Memory B cell (primary cell): ENCODE measurements at places on chromosomes 7 and 10.

GRCh38 chr7:22718200-22718711 lies 8.7 kb upstream of the IL6 start:
- H3K27me3 ChIP-seq: no peaks in the 10 kb centered on the region
- peaks cover 20% of the 10 kb centered on the region for H3K4me1 ChIP-seq
- H3K4me3 ChIP-seq: no peak overlapping the region

DNA sequence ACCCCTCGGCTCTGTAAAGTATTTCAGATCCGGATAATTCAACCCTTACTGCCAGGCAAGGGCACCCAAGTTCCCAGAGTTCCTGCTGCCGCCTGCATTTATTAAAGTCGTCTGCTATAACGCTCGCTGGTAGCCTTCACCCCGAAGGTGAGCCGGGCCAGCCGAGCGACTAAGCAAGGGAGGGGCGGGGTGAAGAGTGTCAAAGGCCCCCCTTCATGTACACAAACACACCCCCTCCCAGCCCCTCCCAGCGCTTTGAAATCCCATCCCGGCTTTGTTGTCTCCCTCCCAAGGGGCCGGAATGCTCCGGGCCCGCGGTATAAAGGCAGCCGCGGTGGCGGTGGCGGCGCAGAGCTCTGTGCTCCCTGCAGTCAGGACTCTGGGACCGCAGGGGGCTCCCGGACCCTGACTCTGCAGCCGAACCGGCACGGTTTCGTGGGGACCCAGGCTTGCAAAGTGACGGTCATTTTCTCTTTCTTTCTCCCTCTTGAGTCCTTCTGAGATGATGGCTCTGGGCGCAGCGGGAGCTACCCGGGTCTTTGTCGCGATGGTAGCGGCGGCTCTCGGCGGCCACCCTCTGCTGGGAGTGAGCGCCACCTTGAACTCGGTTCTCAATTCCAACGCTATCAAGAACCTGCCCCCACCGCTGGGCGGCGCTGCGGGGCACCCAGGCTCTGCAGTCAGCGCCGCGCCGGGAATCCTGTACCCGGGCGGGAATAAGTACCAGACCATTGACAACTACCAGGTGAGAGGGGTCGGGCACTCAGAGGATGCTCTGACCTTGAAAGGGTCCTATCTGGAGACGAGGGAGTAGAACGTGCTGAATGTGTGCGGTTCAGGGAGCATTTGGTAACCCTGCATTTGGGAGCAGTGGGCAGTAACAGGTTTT lies at the start of gene DKK1:
Gene DKK1 (plus strand): TSS at position 349 of the 889 bp plus-strand sequence. CDS start 154 bp downstream, at position 503.
- H3K4me3 ChIP-seq: peak within 1 kb of the TSS; percentile 84
- no peaks in the 10 kb centered on the region for H3K36me3 ChIP-seq
- peaks cover 11% of the 10 kb centered on the region for H3K4me1 ChIP-seq
- peaks cover 11% of the 10 kb centered on the region for H3K27me3 ChIP-seq
- DNase-seq: peak; percentile 20

GRCh38 chr10:132436861-132437410 lies 39.9 kb downstream of the PWWP2B start:
- peaks cover 12% of the 10 kb centered on the region for H3K4me1 ChIP-seq
- H3K27me3 ChIP-seq: no peaks in the 10 kb centered on the region
- no peak overlapping the region for H3K27ac ChIP-seq
- H3K36me3 ChIP-seq: no peaks in the 10 kb centered on the region

DNA sequence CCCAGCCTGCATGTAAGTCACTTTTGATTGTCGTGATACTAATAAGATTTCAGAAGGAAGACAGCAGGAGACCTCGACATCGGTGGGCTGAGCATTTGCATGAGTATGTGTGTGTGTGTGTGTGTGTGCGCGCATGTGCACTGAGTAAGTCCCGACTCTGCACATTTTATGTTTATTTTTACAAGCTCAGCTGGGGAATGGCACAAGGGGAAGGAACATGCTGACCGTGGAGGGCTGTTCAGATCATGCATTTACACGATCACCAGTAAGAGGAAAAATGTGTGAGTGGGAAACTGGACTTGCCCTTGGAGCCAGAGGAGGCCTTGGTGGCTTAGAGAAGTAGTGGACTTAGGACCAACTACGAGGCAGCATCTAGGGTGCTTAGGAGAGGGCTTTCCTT lies 41.3 kb downstream of the IL2RA start:
- H3K27me3 ChIP-seq: no peaks in the 10 kb centered on the region
- H3K27ac ChIP-seq: no peak overlapping the region
- no peak for DNase-seq
- H3K4me1 ChIP-seq: peaks cover 11% of the 10 kb centered on the region
- H3K36me3 ChIP-seq: peaks cover 37% of the 10 kb centered on the region

DNA sequence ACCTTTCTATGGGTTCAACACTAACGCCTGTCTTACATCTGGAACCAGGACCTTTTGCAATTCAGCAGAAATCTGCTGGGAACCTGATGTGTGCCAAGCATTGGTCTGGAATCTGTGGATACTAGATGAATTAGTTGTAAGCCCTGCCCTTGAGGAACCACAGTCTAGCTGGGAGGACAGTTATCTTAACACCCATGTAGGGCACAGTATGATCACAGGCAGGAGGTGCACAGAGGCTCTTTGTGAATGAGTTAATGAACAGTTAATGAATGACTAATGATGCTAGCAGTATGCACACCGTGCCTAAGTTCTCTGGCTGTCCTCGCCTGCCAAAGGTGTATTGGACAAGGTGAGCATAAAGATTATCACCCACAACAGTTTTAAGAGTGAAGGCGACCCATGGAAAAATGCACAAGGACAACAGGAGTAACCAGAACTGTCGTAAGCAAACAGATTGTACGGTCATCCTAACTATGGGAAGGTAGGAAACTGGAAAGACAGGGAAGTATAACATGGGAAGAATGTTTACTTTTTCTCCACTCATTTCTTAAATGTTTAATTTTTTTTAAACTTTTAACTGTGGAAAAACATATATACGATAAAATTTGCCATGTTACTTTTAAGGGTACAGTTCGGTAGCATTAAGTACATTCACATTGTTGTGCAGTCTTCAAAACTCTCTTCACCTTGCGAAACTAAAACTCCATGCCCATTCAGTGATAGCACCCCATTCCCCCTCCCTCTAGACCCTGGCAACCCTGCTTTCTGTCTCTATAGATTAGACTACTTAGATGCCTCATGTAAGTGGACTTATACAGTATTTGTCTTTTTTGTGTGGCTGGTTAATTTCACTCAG lies 139.9 kb downstream of the CXCL12 start:
- H3K4me1 ChIP-seq: no peaks in the 10 kb centered on the region
- no peak overlapping the region for H3K27ac ChIP-seq
- H3K36me3 ChIP-seq: no peaks in the 10 kb centered on the region
- no peak overlapping the region for H3K4me3 ChIP-seq

GRCh38 chr7:44533301-44534055 lies 7.7 kb downstream of the NPC1L1 start:
- no peak overlapping the region for H3K27ac ChIP-seq
- no peak overlapping the region for H3K4me3 ChIP-seq
- no peak for DNase-seq
- no peaks in the 10 kb centered on the region for H3K36me3 ChIP-seq
- H3K27me3 ChIP-seq: peaks cover 2% of the 10 kb centered on the region

DNA sequence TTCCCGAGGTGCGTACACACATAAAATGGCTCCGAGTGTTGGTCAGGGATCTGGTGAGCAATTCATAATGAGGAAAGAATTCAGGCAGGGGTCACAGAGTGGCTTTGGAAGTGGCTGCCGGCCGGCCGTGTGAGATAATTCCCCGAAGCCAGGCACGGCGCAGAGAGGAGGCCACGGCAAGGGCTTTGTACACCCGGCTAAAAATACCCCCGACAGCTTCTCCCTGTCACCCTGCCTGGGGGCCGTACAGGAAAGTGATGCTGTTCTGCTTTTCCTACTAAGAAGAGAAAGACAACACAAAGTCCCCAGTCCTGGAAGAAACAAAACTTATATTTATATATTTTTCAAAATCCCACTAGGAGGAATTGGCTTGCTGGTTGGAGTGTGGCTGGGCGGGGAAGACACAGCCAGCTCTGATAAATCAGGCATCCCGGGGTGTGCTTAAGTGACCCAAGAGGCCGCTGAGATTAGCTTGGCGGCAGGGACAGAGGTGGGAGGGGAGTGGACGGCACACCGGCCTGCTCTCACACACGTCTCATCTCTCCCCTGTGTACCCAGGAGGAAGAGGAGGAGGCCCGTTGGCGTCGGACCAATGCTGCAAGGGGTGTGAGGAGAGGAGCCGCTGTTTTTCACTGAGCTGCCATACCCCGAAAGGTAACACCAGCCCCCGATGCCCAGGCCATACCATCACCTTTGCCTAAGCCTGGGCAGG lies 70.5 kb downstream of the ZMIZ1 start:
- no peaks in the 10 kb centered on the region for H3K36me3 ChIP-seq
- peaks cover 6% of the 10 kb centered on the region for H3K4me1 ChIP-seq
- H3K27me3 ChIP-seq: peaks cover 16% of the 10 kb centered on the region

GRCh38 chr7:1893036-1893435 lies 223.0 kb downstream of the ELFN1 start:
- H3K4me3 ChIP-seq: no peak overlapping the region
- H3K36me3 ChIP-seq: peaks cover 12% of the 10 kb centered on the region
- no peaks in the 10 kb centered on the region for H3K4me1 ChIP-seq
- no peak overlapping the region for H3K27ac ChIP-seq
- DNase-seq: no peak
- no peaks in the 10 kb centered on the region for H3K27me3 ChIP-seq

DNA sequence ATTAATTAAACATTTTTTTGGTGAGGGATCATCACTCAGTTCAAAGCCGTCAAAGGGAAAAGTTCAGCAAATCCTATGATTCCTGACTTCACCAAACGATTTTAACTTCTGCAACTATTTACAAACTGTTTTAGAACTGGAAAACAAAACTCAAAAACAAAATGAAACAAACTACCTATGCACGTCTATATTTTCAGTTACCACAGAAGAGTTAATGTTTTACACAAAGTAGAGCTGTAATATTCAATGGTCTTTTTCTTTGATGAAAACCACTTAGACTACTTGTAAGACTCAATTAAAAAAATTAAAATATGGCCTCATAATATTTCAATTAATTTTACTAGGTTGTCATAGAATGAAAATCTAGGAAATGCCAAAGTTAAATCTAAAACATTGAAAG lies 131.5 kb downstream of the ATE1 start:
- no peak overlapping the region for H3K4me3 ChIP-seq
- H3K4me1 ChIP-seq: peaks cover 2% of the 10 kb centered on the region
- peaks cover 16% of the 10 kb centered on the region for H3K36me3 ChIP-seq
- H3K27ac ChIP-seq: no peak overlapping the region
- no peak for DNase-seq
- no peaks in the 10 kb centered on the region for H3K27me3 ChIP-seq

GRCh38 chr10:32237644-32238345 lies 109.2 kb downstream of the EPC1 start:
- no peak overlapping the region for H3K4me3 ChIP-seq
- H3K27ac ChIP-seq: no peak overlapping the region
- H3K36me3 ChIP-seq: peaks cover 1% of the 10 kb centered on the region
- no peaks in the 10 kb centered on the region for H3K27me3 ChIP-seq

GRCh38 chr7:2005786-2006185 lies 227.0 kb downstream of the MAD1L1 start:
- H3K4me3 ChIP-seq: no peak overlapping the region
- H3K36me3 ChIP-seq: peaks cover 5% of the 10 kb centered on the region
- no peaks in the 10 kb centered on the region for H3K27me3 ChIP-seq
- H3K27ac ChIP-seq: peak overlapping the region; percentile 56
- no peak for DNase-seq

- no peak overlapping the region for H3K27ac ChIP-seq
- no peaks in the 10 kb centered on the region for H3K36me3 ChIP-seq
- H3K27me3 ChIP-seq: peaks cover 4% of the 10 kb centered on the region
- no peaks in the 10 kb centered on the region for H3K4me1 ChIP-seq
- no peak for DNase-seq
- H3K4me3 ChIP-seq: no peak overlapping the region
These were observed 31.0 kb downstream of the PON3 start for GRCh38 chr7:95365151-95365550.

GRCh38 chr7:33774762-33775523 lies 130.4 kb upstream of the BMPER start:
- H3K4me1 ChIP-seq: peaks cover 9% of the 10 kb centered on the region
- no peaks in the 10 kb centered on the region for H3K27me3 ChIP-seq
- H3K36me3 ChIP-seq: peaks cover 2% of the 10 kb centered on the region
- DNase-seq: no peak

DNA sequence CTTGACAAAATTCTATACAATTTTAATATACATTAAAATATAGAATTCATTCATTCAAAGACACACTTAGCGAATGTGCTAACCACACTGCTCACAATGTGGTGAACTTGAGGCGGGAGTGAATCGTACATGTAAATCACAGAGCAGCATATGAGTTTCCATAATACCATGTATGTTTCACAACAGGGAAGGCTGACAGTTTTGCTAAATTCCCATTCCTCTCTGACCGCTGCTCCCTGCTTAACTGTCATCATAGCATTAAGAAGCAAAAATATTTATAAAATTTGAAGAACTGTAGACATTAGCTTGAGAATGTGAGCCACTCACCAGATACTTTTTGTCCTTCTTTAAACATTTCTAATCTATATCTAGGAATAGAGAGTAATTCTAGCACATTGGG lies 763.3 kb downstream of the MAGI2 start:
- no peak for DNase-seq
- no peaks in the 10 kb centered on the region for H3K36me3 ChIP-seq
- H3K27me3 ChIP-seq: no peaks in the 10 kb centered on the region
- no peak overlapping the region for H3K4me3 ChIP-seq
- H3K4me1 ChIP-seq: no peaks in the 10 kb centered on the region

DNA sequence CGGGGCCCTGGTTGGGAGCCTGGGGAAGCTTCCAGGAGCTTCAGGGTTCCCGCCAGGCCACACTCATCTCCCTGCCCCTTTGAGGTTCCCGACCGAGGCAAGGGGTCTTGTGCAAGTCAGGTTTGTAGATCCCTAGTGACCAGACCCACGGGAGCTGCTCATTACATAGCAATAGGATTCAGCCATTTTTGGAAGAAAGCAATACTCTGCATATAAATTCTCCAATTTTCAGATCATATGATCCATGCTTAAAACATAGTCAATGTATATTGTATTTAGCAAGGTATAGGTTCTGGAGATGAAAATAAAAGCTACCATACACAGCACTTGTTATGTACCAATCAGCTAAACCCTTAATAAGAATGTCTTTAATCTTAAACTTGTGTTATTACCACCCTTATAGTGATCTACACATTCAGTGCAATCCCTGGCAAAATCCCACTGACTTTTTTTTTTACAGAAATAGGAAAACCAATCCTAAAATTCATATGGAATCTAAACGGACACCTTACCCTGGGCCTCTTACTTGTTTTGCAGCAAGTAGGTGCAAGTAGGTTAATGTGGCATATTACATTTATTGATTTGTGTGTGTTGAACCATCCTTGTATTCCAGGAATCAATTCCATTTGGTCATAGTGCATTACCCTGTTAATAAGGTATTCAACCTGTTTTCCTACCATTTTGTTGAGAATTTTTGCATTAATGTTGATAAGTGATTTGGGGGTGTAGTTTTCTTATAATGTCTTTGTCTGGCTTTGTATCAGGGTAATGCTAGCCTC lies 13.8 kb upstream of the FKBP9 start:
- no peaks in the 10 kb centered on the region for H3K27me3 ChIP-seq
- H3K4me3 ChIP-seq: peak overlapping the region; percentile 99
- H3K4me1 ChIP-seq: peaks cover 9% of the 10 kb centered on the region
- no peak for DNase-seq
- H3K36me3 ChIP-seq: peaks cover 10% of the 10 kb centered on the region
- no peak overlapping the region for H3K27ac ChIP-seq

GRCh38 chr7:131555552-131556052 lies 826 bp downstream of the PODXL start:
- no peaks in the 10 kb centered on the region for H3K36me3 ChIP-seq
- H3K4me1 ChIP-seq: peaks cover 14% of the 10 kb centered on the region
- H3K27me3 ChIP-seq: peaks cover 5% of the 10 kb centered on the region
- DNase-seq: peak; percentile 28
- H3K4me3 ChIP-seq: peak overlapping the region; percentile 89
- H3K27ac ChIP-seq: peak overlapping the region; percentile 45

- H3K27ac ChIP-seq: no peak overlapping the region
- no peaks in the 10 kb centered on the region for H3K4me1 ChIP-seq
- no peaks in the 10 kb centered on the region for H3K36me3 ChIP-seq
These were observed 558.9 kb downstream of the REEP3 start for GRCh38 chr10:64080071-64080470.
